ENCODE measurements at places on chromosomes 6 and 20. TPM values are rescaled to one million over a fixed set of nuclear protein-coding genes. Genes with fewer than 3 reads are reported as not detected.

GNRH2 gene
- not detected for total RNA-seq

POM121L2 gene
- not detected for total RNA-seq

ZBTB46 gene
- not detected for total RNA-seq

CNR1 gene
- not detected for total RNA-seq

BPI gene
- not detected for total RNA-seq

ARFRP1 gene
- 28.6 TPM for total RNA-seq

IL17A gene
- not detected for total RNA-seq

APOBEC2 gene
- total RNA-seq, result not detected

HACE1 gene
- 8.4 TPM for total RNA-seq

LGSN gene
- total RNA-seq, result not detected

STK4 gene
- 259 TPM for total RNA-seq

DNMT3B gene
- total RNA-seq, result 0.36 TPM

CALHM6 gene
- 2.9 TPM for total RNA-seq

PROKR2 gene
- not detected for total RNA-seq

OXT gene
- 1.2 TPM for total RNA-seq

C6orf132 gene
- 0.06 TPM for total RNA-seq

TRIM38 gene
- 13.6 TPM for total RNA-seq

TJAP1 gene
- total RNA-seq, result 29.2 TPM

CAPN11 gene
- 0.27 TPM for total RNA-seq

LPIN3 gene
- total RNA-seq, result 0.05 TPM

DNA sequence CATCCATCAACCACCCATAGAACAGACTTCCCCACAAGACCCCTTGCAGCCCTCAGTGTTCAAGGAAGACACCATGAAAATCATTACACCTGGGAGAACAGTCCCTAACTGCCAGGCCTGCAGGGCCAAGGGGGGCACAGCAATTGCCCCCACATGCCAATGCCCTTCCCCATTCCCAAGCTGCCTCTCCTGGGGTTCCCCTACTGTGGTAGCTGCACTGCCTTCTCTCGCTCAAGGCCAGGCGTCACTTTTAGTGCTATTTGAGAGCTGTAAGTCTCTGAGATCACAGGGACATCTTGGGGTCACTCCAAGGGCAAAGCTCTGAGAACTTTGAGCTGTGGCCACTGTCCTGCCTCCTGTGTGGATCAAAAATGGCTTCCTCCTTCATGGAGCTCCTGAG lies 6.0 kb upstream of the ACSS1 start:
- no peak for DNase-seq

- DNase-seq, result no peak
These were observed 41.1 kb downstream of the GRIK2 start for GRCh38 chr6:101434601-101435000.

GRCh38 chr6:24274441-24275083 lies 83.3 kb downstream of the DCDC2 start:
- peak; percentile 3 for DNase-seq

- DNase-seq, result peak; percentile 19
These were observed 20.2 kb upstream of the GJE1 start for GRCh38 chr6:142112451-142113061.

GRCh38 chr6:51045548-51045947 lies 226.9 kb downstream of the TFAP2B start:
- DNase-seq, result no peak

GRCh38 chr20:11261533-11262000 lies 587.8 kb upstream of the JAG1 start:
- no peak for DNase-seq

GRCh38 chr6:74213995-74214394 lies 518.0 kb downstream of the CD109 start:
- no peak for DNase-seq

DNA sequence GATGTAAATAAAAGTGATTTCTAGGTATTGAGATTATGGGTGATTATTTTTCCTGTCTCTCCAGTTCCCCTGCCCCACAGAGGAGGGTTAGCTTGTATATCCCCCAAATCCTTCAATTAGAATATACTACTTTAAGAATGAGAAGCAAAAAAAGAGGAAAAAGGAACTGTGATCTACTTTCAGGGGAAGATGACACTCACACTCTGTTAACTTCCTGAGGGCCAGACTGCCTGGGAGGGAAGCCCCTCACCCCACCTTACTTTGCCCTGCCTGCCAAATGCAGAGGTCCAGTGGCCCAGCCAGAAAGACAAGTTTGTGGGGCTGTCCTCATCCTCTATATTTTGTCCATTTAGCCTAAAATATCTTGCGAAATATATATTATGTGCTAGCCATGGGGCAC lies 9.2 kb upstream of the LY86 start:
- no peak for DNase-seq

DNA sequence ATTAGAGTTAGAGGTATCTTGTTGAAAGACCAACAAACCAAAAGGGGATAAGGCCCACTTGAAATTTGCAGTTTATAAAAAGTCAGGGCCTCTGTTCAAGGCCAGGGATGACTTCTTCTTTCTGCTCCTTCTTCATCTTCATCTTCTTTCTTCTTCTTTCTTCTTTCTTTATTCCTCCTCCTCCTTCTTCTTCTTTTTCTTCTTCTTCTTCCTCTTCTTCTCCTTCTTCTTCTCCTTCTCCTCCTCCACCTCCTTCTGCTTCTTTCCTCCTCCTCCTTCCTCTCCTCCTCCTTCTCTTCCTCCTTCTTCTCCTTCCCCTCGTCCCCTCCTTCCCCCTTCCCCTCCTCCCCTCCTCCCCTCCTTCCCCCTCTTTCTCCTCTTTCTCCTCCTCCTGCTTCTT lies 18.4 kb upstream of the ZNF292 start:
- DNase-seq, result no peak

GRCh38 chr6:42746463-42747391 lies 824 bp upstream of the TBCC start:
- peak; percentile 93 for DNase-seq

GRCh38 chr20:37257988-37258387 lies 3.6 kb downstream of the GHRH start:
- no peak for DNase-seq

- no peak for DNase-seq
These were observed 92.2 kb downstream of the CDH22 start for GRCh38 chr20:46215913-46216707.

GRCh38 chr20:38159957-38160756 lies 4.9 kb downstream of the TGM2 start:
- no peak for DNase-seq

DNA sequence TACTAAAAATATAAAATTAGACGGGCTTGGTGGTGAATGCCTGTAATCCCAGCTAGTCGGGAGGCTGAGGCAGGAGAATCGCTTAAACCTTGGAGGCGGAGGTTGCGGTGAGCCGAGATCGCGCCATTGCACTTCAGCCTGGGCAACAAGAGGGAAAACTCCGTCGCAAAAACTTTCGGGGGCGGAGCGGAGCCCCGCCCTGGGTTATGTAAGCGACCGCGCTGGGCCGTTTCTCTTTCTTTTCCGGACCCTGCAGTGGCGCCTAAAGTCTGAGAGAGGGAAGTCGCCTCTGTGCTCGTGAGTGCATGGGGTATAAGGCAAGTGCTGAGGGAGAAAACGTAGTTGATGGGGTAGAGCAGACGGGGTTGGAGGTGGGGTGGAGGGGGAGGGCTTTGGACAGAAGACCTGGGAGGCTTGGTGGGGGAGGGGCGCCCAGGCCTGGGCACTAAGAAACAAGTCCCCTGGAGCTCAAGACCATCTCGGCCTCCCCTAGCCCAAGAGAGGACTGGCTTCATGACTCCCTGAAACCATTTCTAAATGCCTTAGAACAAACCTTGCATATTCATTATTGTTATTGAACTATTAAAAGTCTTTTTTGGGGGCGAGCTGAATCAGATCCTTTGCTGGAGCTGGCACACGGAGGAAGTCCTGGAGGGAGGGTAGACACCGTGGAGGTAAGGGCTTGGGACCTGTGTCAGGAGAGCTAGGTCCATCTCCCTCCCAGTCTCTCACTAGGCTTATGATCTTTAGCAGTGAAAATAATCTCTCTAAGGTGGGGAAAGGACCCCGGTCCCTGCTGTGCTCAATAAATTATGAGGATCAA lies 2.7 kb upstream of the MICA start:
- peak; percentile 87 for DNase-seq

GRCh38 chr6:165941249-165941775 lies 226.3 kb downstream of the TBXT start:
- no peak for DNase-seq

GRCh38 chr6:12717356-12717755 lies 789 bp downstream of the PHACTR1 start:
- no peak for DNase-seq

- DNase-seq, result no peak
These were observed 231.4 kb downstream of the GJA1 start for GRCh38 chr6:121666814-121667213.

GRCh38 chr6:23316131-23316530 lies 746.8 kb downstream of the HDGFL1 start:
- DNase-seq, result no peak

DNA sequence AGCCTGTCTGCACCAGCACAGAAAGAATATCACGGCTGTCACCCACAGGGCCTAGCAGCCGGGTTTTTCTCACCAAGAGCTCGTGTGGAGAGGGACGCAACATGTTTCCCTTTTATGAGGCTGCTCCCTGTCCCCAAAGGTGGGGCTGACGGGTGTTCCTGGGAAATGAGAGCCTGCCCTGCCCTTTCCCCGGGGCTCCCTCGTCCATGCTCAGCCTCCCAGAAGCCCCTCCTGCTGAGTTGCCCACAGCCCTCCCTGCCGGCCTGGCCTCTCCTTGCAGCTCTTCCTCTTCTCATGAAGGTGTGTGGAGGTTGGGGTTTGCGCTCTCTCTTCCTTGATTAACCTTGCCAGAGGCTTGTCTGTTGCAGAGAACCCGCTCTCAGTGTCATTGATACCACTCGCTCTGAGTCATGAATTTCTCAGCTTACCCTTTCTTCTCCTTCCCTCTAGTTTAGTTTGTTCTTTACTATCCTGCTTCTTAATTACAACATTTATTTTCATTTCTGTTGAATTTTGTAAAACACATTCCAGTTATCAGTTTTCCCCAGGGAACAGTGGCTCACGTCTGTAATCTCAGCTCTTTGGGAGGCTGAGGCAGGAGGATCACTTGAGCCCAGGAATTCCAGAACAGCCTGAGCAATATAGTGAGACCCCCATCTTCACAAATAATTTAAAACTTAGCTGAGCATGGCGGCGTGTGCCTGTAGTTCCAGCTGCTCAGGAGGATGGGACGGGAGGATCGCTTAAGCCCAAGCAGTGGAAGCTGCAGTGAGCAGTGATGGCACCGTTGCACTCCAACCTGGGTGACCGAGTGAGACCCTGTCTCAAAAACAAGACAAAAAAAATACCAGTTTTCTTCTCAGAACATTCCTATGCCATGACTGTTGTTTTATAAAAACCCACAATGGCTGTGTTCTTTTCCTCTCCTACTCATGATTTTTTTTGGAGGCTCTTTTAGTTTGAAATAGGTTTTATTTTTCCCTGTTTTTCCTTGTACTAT lies 103.8 kb downstream of the TMEM242 start:
- no peak for DNase-seq

DNA sequence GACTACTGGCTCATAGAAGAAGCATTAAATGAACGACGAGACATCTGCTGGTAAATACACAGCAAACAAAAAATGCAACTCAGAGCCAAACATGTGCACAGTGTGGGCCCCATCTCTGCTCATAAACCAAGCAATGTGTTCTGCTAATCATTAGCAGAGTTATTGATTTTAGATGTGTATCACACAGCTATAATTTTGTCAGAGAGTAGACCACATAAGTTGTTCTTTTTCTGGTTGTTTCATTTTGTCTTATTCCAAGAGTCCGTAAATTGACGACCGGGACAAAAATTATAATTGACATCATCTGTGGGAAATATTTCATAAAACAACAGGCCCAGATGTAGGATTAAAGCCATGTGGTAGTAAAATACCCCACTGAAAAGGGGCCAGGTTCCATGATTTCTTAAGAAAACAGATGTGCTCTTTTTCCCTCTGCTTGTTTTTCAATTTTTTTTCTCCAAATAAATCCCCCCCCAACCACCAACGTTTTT lies 423.6 kb downstream of the HAO1 start:
- no peak for DNase-seq

GRCh38 chr20:41655962-41656618 lies 37.9 kb upstream of the CHD6 start:
- DNase-seq, result no peak

DNA sequence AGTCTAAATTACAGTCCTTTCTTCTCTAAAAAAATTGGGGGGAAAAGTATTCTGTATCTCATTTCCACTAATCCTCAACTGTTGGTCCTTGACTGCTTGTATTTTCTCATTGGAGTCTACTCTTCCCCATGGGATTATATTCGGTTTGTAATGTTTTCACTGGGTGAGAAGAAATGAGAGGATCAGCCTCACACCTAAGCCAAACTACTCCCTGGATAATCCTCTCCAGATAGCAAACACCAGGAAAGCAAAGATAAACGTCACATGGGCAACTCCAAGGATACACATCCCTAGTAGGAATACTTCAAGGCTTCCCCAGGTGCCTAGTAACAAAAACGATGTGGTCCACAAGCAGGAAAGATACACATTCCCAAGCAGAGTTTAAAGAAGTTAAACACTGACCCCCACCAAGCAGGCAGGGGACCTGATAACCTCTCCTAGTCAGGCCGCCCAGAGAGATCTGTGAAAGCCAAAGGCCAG lies 53.9 kb upstream of the SOX4 start:
- no peak for DNase-seq

DNA sequence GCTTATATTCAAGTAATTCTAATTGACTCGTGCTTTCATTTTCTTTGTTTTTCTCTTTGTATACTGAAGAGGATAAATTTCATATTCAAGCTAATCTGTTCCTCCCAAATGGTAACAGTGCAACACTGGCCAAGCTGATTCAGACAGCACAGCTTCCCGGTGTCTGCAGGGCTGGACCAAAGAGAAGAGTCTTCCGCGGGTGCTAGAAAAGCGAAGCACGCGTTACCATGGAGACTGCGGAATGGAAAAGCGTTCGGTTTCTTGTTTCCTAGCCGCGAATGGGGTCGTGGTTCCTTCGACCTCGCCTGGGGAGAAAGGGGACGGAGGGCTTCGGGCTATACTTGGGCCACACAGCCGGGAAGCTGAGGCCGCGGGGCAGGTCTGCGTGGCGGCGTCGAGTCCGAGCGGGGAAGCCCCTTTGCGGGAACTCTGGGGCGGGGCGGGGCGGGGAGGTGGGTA lies 6.2 kb upstream of the ZNF311 start:
- DNase-seq, result no peak

- no peak for DNase-seq
These were observed 35.7 kb downstream of the DNAAF9 start for GRCh38 chr20:3371754-3372153.

DNA sequence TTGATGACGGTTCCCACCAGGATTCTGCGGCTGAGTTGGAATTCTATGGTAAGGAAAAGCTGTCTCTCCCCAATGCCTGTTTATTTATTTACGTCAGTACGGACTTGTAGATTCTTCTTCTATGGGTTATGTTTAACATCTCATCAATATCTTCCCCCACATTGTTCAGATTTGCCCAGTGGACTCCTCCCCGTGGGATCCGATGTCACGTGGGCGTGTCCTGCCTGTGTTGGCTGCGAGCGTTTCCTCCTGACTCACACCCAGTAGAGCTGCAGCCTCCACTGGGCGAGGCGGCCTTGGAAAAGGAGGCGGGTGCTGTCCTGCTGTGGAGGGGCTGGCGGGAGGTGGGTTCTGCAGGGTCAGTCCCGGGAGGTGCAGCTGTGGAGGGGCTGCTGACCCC lies 46.8 kb upstream of the SLCO4A1 start:
- no peak for DNase-seq
